ENCODE measurements at places on chromosomes 3 and 15.

DNA sequence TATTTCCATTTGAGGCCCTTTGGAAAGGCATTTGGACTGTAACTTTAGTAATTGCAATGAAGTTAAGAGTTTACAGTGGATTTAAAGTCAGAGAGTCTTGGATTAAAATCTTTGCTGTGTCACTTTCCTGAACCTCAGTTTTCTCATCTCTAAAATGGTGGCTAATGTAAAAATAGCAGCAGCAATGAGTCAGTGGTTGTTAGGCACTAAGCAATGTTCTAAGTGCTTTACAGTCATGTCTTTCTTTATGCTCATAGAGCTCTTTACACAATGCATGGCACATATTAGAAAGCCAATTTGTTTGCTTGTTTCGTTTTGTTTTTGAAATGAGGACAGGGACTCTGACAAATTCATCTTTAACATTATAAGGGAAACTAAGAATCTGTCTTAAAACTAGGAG, 222.7 kb upstream of the DNAJC19 start:
- DNase-seq, result no peak

DNA sequence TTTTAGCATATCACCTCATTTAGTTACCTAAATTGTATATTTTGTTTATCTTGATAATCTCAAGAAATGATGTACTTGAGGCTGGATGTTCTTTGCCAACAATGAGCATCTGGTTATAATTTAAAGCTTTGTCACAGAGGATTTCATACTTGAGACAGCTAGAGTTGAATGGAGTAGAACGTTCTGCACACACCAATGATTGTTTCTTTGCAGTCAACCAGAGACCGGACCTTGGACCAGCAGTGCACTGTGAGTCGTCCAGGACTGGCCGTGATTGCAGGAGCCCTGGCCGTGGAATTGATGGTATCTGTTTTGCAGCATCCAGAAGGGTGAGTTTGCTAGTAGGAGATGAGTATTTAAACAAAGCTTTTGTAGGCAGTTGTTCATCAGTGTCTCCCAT, 90.4 kb downstream of the ATG7 start:
- peak; percentile 36 for DNase-seq

- no peak for DNase-seq
Observed at GRCh38 chr3:43465109-43465508, 156.7 kb downstream of the ANO10 start.

- no peak for DNase-seq
Observed at GRCh38 chr3:133388696-133389395, 11.0 kb upstream of the BFSP2 start.

DNA sequence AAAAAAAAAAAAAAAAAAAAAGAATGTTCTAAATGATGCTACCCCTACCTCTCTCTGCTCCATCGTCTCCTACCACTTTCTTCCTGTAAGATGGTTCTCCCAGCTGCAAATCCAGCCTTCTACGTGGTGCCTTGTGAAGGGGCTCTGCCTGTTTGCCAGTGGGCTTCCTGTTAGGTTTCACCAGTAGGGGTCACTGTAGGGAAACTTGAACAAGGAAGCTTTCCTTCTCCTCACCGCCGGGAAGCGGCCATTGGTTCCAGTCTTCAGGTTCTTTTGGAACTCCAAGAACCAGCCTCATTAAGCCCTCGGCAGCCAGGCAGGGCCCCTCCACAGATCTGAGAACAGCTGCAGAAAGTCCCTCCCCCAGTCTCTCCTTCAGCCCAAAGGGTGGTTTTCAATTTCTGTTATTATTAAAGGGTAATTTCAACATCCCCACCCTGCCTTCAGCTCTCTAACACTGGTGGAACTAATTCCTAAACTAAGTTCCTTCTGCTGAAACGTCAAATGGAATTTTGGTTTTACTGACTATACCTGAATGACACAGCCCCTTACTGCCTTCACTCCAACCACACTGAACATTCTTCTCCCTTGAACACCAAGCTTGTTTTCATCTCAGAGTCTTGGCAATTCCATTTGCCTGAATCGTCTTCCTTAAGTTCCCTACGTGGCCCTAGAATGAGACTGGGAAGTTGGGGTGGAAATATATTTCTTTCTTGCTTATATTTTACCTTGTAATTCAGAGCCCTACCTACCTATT, 13.5 kb downstream of the MCCC1 start:
- DNase-seq, result no peak

DNA sequence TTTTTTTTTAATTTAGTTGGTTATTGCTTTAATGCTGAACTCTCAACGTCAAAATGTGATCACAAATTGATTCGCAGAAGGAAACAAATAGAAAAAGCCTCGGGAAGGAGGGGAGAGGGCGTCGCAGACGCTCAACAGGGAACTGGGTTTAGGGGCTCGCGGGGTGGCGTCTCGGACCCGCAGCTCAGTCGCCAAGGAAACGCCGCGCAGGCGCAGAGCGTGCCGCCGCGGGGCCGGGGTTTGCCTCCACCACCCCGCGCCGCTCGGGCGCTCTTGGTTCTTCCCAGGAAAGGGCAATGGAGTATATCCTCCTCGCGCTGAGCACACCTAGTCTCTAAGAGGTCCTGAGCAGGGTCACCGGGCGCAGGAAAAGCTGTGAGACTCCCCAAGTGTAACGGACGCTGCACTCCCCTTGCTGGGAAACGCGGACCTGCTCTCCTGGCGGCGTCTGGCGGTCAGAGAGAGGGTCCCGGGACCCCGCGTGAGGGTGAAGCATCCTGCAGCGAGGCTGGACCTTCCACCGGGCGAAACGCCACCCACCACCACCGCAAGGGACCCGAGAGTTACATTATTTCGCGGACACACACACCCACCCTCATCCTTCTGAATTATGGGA, 753 bp downstream of the PLCH1 start:
- peak; percentile 48 for DNase-seq

GRCh38 chr15:46708226-46708625, 1009.1 kb upstream of the SEMA6D start:
- DNase-seq, result no peak

GRCh38 chr15:70799667-70800450, 36.5 kb upstream of the UACA start:
- DNase-seq, result peak; percentile 66

DNA sequence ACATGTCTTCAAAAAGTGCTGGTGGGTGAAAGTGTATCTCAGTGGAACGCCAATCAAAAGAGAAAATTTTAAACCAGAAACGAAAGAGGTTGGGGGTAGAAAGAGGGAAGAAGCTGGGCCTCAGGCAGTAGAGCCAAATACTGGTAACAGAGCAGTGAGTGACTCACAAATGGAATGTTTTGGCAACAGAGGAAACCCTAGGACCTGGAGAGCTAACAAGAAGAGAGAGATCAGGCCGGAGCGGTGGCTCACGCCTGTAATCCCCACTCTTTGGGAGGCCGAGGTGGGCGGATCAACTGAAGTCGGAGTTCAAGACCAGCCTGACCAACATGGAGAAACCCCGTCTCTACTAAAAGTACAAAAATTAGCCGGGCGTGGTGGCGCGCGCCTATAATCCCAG, 450.8 kb upstream of the NAALADL2 start:
- DNase-seq, result no peak

DNA sequence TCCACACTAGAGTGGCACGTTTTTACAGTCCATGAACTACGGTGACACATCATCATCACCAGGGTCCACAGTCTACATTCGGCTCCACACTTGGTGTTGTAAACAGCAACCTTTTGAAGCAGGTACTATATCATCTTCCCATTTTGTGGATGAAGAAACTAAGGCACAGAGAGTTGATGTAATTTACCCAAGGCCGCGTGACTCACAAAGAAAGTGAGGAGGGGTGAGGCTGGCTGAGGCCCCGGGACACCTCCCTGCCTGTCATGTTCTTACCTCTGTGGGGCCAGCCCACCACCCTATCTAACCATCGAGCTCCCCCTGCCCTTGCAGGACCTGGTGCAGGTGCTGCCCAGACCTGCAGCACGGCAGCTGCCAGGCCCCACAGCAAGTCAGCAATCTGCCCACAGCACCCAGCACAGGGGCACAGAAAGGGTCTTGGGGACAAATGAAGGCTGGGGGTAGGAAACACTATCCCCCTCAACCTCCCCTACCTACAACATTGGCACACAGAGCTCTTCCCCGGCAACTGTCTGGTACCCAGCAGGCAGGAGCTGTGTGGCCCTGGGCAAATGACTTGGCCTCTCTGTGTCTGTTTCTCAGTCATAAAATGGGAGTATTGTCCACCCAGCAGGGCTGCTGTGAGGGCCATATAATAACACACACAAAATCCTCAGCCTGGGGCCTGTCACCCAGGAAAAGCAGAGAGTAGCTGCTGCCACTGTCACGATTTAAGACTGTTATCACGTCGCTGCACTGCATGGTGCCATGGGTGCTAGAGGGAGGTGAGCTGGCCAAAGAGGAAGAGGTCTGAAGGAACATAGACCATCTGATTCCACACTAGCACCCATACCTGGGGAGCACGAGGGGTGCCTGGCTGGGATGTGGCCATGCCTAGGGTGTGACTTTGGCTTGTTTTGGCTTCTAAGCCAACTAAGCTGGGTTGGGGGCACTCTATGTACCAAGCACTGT, 115.1 kb downstream of the IQSEC1 start:
- no peak for DNase-seq

- DNase-seq, result no peak
Observed at GRCh38 chr15:68655686-68656437, 77.1 kb downstream of the CORO2B start.

- DNase-seq, result no peak
Observed at GRCh38 chr3:178982137-178982536, 89.5 kb downstream of the ZMAT3 start.

DNA sequence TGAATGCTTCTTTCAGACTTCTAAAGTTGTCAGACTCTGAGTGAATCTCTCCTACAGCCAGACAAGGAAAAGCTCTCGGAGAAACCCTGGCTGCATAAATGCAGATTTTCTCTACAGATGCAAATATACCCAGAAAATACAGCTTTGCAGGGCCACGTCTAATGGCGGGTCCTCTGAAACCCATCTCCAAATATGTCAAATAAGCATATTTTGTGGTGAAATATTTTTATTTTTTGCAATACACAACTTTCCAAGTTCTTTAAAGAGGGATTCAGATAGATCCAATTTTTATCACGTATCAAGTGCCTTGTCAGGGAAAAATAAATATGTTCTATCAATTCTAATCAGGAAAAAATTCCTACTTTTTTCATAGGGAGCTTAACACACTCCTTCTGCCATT, 229.4 kb downstream of the SI start:
- DNase-seq, result no peak

DNA sequence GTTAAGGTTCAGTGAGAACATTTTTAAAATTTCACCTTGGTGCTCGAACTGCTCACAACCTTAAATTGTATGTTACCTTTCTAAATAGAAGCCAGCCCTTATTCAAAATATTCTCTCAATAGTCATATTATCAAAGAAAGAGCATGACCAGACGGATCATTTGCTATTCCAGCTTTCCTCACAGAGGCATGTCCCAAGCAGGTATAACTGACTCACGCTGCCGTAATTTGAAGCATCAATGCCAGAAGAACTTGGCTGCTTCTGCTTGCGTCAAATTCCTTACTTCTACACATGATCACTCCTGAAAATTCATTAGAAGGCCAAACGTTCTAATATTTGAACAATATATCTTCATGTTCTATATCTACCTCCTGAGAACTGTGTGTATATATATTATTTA, 69.5 kb upstream of the VGLL4 start:
- no peak for DNase-seq
